Mesenteric fat pad (tissue), 1 donor: ENCODE measurements at places on chromosomes 1 and 21. TPM values are rescaled to one million over a fixed set of nuclear protein-coding genes. Genes with fewer than 3 reads are reported as not detected.

Gene ACTA1
- not detected for total RNA-seq

Gene POU3F1
- 0.19 TPM for total RNA-seq

Gene PGLYRP3
- total RNA-seq: not detected

- DNase-seq: no peak
These were observed 22.0 kb upstream of the BATF3 start for GRCh38 chr1:212721388-212722247.

GRCh38 chr1:241589521-241589920, 50.6 kb downstream of the CHML start:
- DNase-seq: no peak

DNA sequence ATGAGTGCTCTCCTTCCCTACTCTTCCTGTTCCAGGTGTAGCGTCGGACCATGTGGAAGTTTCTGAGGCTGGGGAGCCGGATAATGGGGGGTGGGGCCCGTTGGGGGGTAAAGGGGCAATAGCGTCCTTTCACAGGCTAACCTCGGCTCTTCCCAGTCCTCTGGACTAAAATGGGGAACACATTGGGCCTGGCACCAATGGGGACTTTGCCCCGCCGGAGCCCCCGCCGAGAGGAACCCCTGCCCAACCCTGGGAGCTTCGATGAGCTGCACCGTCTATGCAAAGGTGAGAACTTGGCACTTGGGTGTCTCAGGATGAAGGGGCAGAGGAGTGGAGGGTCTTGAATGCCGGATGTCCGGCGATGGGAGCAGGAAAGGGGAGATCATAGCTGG, 456 bp downstream of the TOMM40L start:
- no peak for DNase-seq

DNA sequence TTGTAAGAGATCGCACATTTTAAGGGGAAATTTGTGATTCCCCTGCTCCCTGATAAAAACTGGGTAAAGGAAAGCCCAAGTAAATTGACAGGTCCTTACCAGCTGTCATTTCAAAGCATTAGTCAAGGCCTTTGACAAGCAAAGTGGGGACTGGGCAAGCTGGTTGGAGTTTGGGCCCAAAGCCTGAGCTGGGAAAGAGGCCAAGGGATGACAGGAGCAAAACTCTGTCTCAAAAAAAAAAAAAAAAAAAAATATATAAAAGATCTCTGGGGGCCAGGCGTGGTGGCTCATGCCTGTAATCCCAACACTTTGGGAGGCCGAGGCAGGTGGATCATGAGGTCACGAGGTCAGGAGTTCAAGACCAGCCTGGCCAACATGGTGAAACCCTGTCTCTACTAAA, 36.9 kb downstream of the SLC2A1 start:
- DNase-seq: no peak

GRCh38 chr21:43591571-43591970, 67.7 kb downstream of the HSF2BP start:
- DNase-seq: no peak
